ENCODE measurements at places on chromosomes 5 and 9. TPM values are rescaled to one million over a fixed set of nuclear protein-coding genes. Genes with fewer than 3 reads are reported as not detected.

DNA sequence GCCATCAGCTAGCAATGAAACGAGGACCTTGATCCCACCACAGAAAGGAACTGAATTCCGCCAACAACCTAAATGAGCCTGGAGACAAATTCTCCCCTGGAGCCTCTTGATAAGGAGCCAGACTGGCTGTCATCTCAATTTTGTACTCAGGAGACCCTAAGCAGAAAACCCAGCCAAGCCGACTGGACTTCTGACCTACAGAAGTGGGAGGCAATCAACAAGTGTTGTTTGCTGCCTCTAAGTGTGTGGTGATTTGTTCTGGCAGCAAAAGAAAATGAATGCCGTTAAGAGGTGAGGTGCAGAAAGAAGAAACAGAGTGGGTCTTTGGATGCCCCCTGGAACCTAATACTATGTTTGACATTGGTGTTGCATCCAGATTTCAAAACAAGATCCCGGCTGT lies 72.7 kb upstream of the SPATA31E1 start:
- H3K36me3 ChIP-seq, result no peaks in the 10 kb centered on the region
- H3K4me3 ChIP-seq, result no peak overlapping the region
- no peaks in the 10 kb centered on the region for H3K4me1 ChIP-seq
- no peak for DNase-seq
- no peaks in the 10 kb centered on the region for H3K27me3 ChIP-seq
- no peak overlapping the region for H3K27ac ChIP-seq

ZNF879 gene
- 3.2 TPM for polyA plus RNA-seq

OGN gene
- polyA plus RNA-seq, result 0.57 TPM

- no peaks in the 10 kb centered on the region for H3K27me3 ChIP-seq
- no peaks in the 10 kb centered on the region for H3K4me1 ChIP-seq
- H3K4me3 ChIP-seq, result no peak overlapping the region
Measured at GRCh38 chr5:139068060-139068459, 130.1 kb downstream of the SIL1 start.

ACSL6 gene
- polyA plus RNA-seq, result 0.76 TPM

- H3K27me3 ChIP-seq, result no peaks in the 10 kb centered on the region
- H3K27ac ChIP-seq, result no peak overlapping the region
- H3K4me1 ChIP-seq, result peaks cover 47% of the 10 kb centered on the region
- no peaks in the 10 kb centered on the region for H3K36me3 ChIP-seq
- DNase-seq, result no peak
Measured at GRCh38 chr9:37295796-37296195, 126.7 kb upstream of the GRHPR start.

FREM1 gene
- 0.07 TPM for polyA plus RNA-seq
